HT-29 (cell line): ENCODE measurements at places on chromosomes 3 and 15. TPM values are rescaled to one million over a fixed set of nuclear protein-coding genes. Genes with fewer than 3 reads are reported as not detected.
A peak's percentile ranks its signal among the peaks of the same experiment; 100 is the strongest.

- DNase-seq: no peak
Observed at GRCh38 chr3:52511509-52511908, 16.4 kb downstream of the STAB1 start.

DNA sequence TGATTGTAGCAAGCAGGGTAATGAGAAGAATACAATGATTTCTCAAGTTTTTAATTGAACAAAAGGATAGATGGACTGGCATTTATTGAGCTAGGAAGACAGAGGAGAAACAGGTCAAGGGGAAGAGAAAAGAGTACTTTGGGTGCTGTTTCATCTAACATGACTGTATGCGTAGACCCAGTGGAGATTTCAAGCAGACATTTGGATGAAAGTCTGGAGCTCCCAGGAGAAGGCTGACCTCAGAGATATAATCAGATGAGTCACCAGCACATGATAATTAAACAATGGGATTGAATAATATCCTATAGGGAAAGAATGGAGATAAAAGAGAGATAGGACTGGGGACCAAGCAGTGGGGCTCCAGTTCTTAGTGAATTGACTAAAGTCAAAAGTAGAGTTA, 194.9 kb downstream of the ARRDC4 start:
- no peak for DNase-seq

GRCh38 chr15:32993285-32993684, 201.2 kb downstream of the FMN1 start:
- DNase-seq: no peak

DNA sequence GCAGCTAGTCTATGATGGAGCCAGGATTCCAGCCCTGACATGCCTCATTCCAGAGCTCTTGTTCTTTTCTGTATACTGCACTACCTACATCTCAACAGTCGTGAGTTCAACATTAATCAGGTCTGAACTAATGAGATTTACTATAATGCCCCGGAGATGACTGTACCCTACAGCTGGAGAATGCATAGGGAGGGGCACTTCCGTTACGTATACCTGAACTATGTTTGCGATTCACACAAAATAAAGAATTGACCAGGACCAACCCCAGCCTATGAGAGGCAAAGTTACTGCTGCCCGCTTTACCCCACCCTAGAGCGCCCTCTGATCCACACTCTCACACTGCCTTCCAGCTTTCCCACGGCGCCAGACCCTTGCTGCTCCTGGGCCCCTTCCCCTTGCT, 97.0 kb downstream of the IGF2BP2 start:
- DNase-seq: no peak

DNA sequence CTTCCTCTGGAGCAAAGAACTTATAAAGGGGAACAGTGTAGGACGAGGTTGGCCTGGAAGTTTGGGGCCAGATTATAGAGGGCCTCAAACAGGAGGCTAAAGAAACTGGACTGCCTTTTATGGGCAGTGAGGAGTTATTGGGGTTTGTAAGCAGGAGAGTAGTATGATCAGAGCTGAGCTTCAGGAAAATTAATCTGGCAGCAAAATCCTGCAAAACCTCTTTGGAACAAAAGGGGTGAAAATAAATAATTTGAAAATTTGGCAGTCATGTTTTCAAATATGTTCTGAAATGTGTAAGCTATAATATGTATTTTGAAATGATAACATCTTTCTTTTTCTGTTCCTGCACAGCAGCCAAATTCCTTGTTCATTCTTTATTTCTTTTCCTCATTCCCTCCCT, 164.9 kb downstream of the THSD4 start:
- DNase-seq: no peak

The GRAMD2A gene
- 0.03 and 0.29 TPM in 2 replicates for total RNA-seq

DNA sequence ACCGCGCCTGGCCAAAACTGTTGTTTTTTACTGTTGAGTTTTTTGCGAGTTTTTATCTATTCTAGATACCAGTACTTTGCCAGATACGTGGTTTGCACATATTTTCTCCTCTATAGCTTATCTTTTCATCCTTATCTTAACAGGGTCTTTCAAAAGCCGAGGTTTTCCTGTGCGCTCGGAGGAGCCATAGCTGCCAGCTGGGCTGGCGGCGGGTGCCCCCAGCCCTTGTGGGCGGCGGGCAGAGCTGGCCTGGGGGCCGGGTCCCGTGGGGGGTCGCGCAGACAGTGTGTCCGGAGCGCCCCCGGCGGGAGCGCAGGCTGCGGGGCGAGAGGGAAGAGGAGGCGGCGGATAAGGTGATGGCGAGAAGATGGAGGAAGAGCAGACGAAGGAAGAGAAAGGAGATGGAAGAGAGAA, 11.1 kb upstream of the EIF4A2 start:
- no peak for DNase-seq

The ACVR2B gene
- total RNA-seq: 3.0 and 5.2 TPM in 2 replicates

DNA sequence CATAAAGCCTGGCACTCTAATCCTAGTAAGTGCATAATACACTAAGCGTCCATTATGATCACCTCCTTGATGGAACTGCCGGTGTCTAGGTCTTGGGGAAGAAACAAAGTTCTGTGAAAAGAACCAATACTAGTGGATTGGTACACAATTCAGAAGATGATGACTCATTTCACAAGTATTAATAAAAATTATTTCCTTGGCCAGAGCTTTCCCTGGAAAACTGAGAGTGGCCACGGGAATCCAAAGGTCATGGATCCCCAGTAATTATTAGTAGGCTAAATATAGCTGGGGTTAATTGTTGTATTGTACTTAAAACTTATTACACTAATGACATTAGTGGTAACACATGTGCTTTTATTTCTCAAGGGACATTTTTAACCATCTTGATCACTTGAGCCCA, 808.0 kb upstream of the NR2F2 start:
- no peak for DNase-seq

DNA sequence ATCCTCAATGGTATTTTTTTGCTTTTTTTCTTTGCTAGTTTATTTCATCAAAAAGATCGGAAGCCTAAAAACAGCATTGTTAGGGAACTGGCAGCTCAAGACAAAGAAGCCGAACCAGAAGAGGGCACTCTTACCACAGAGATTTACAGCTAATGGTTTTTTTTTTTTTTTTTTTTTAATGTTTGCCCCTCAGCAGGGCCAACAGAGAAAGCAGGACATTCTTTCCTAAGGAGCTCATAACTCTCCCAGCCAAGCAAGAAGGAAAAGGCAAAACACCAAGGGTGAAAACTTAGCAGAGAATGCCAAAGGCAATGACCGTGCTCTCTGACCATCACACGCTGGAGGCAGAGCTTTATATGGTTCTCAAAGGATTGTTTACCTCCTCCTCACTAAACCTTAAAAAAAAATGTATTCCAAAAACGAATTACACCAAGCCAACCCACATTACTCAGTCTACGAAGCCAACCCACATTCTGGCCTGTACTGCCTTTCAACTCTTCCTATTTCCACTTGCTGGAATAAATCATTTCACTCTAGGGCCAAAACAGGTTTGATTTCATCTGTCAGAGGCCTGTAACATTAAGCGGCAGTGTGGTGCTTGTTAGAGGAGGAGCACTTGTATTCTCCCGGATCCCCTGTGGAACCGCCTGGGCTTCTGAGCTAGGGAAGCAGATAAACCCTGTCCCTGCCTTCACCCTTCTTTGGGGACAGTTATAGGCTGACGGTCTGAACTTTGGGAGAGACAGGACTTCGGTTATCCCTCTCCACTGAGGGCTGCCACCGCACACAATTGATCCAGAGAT, 35.6 kb upstream of the GYG1 start:
- peak; percentile 78 for DNase-seq

The COLQ gene
- total RNA-seq: not detected in 2 replicates

- DNase-seq: no peak
Observed at GRCh38 chr15:54789376-54789775, 407.4 kb downstream of the RSL24D1 start.

The TNFSF10 gene
- total RNA-seq: 14.8 and 14.9 TPM in 2 replicates

- DNase-seq: no peak
Observed at GRCh38 chr15:72845981-72846383, 62.4 kb upstream of the ADPGK start.

DNA sequence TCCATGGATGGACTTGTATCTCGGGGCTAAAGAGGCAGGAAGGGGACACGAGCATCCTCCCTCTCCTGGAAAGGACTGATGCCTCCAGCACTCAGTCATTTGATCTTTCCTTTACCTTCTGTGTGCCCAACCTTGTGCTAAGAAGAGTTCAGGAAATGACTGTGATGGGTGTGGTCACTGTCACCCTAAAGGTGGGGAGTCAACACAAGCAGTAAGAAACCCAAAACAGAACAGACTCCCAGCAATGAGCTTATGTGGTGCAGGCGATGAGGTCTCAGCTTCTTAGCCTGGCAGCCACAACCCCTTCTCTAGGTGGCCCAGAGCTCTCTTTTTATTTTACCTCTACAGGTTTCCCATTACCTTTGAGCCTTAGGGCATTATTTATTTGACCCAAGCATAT, 3.8 kb downstream of the MPI start:
- no peak for DNase-seq

The CAPN7 gene
- 12.3 and 16.6 TPM in 2 replicates for total RNA-seq

GRCh38 chr3:126512026-126512425, 5.5 kb downstream of the UROC1 start:
- no peak for DNase-seq

The SNRPA1 gene
- total RNA-seq: 57.3 and 63.0 TPM in 2 replicates

GRCh38 chr3:11900824-11901223, 54.1 kb upstream of the TAMM41 start:
- no peak for DNase-seq

GRCh38 chr15:48091522-48091921, 29.3 kb upstream of the SLC24A5 start:
- DNase-seq: no peak

GRCh38 chr3:15884132-15884531, 86.4 kb upstream of the ANKRD28 start:
- DNase-seq: no peak

- no peak for DNase-seq
Observed at GRCh38 chr3:117844676-117845075, 1135.1 kb downstream of the TUSC7 start.

DNA sequence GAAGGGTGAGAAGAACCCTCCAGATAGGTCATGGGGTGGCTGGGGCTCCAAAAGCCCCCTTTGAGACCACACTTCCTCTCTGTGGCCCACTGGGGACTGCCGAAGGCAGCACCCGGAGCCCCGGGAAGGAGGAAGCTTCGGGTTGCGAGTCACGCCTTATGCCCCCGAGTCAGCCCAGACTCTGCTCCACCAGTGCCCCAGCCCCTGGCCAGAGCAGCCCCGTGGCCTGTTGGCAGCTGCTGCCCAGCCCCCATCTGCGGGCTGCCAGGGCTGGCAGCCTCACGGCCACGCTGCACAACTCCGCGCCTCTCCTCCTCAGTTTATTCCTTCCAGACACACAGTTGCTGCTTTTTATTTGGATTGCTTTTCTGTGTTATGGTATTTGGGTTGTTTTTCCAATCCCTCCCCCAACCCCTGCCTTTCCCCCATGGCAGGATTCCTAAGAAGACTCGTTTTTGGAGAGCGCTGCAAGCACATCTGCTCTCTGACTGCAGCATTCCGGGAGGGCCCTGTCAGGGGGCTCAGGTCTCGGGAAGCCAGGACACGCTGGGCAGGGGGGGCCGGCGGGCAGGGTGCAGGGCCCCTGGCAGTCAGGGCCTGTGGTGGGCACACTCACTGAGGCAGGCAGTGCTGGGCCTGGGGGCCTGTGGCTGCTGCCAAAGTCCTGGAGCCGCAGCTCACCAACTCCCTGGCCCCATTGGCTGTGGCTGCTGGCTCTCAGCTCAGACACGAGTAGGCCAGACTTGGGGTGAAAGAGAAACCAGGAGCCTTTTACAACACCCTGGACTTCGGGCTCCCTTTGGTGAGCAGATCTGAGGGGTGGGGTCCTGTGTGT, 20.2 kb downstream of the MAGEF1 start:
- DNase-seq: no peak

DNA sequence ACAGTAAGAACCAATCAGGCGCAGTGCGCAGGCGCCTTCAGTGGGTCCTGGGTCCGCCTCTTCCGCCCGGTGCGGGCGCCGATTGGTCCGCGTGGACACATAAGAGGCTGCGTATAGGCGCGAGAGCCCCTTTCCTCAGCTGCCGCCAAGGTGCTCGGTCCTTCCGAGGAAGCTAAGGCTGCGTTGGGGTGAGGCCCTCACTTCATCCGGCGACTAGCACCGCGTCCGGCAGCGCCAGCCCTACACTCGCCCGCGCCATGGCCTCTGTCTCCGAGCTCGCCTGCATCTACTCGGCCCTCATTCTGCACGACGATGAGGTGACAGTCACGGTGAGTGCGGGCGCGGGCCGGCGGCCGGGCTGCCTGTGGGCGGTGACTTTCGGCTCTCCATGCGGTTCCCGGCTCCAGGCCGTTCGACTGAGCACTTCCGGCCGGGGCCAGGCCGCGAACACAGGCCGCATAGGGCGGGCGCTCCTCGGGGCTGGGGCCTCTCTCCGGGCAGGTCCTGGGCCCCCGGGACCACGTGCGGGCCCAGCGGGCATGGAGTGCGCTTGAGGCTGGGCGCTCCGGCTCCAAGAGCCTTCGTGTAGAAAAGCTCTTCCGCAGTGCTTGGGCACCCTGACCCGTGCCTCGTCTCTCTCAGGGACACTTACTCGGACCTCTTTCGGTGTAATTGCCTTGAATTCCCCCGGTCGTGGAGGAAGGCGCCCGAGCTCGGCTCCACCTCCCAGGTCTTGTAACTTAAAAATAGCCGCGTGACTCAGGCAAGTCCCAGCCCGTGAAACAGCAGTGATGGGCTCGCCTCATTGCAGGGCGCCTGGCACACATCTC, at the start of gene RPLP1:
TSS of gene RPLP1 (plus strand) at position 127 of the 830 bp plus-strand sequence. CDS start at position 258, 131 bp downstream.
- DNase-seq: peak; percentile 99

The NCK1 gene
- total RNA-seq: 6.3 and 9.5 TPM in 2 replicates

The IQCF6 gene
- not detected in 2 replicates for total RNA-seq

- DNase-seq: no peak
Observed at GRCh38 chr3:196975349-196975748, 6.7 kb upstream of the PIGZ start.

The ISLR2 gene
- not detected in 2 replicates for total RNA-seq
